Forelimb muscle (tissue), 1 donor: ENCODE measurements at places on chromosomes 7 and 10.

DNA sequence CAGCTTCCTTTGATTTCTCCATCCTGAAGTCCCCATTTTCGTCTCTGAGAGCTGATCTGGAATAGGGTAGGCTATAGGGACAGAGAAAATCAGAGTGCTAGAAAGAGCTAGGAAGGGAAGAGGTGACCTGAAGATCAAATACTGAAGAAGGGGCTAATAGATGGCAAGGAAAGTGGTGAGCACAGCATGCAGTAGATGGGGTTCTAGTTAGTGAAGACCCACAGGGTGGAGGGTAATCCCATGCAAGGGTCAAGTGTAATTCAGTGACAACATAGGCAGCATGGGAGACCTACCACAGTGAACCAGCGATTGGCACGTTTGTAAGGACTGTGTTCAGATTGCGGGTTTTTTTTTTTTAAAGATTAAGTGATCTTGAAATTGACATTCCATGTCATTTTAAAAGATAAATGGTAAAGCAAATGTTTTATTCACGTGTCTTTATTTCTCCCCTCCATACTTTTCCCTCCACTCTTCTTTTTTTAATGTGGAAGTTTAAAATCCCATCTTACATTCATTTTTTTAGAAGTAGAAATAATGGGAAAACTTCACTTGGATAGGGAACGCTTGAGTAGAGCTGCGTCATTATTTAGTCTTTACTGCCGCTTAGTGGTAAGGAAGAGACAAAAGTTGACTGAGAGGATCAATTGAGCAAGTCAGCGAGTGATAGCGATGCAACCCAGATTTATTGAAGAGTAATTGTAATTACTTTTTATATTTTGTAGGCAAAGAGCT, 21.0 kb upstream of the ABI1 start:
- no peak for DNase-seq

DNA sequence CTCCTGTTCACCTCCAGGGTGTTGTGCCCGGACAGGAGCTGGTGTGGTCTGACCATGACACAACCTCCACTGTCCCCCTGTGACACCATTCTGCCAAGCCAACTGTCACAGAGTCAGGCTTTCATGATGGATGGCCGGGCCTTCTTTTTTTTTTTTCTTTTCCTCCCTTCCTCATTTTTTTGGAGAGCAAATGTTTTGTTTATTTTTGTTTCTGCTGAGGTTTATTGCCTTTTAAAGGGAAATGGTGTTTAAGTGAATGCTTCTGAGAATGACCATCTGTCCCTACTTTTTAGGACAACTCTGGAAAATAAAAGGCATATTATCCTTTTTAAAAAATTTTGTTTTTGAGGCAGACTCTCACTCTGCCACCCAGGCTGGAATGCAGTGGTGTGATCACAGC, 115.1 kb upstream of the NPS start:
- no peak for DNase-seq

- DNase-seq: no peak
Measured at GRCh38 chr10:16520900-16521299, 779 bp downstream of the C1QL3 start.

GRCh38 chr10:91761721-91762120, 36.5 kb upstream of the TNKS2 start:
- DNase-seq: no peak

DNA sequence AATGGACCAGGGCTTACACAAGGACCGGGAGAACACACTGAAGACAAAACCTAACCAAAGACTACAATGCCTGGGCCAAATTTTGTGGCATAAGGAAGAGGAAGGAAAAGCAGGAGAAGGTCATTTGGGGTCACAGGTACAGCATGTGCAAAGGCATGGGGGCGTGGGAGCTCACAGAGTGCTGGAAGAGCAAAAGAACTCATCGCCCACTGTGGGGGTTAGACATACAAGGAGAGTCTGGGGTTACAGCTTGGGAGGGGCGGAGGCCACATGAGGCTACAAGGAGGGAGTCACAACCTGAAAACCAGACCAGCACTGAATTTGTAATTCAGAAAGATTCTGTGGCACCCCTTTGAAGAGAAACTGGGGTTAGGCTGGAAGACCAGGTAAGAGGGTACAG, 9.7 kb downstream of the PUS7 start:
- no peak for DNase-seq

- no peak for DNase-seq
Measured at GRCh38 chr10:95266674-95267095, 24.1 kb downstream of the PDLIM1 start.

- DNase-seq: no peak
Measured at GRCh38 chr10:79132681-79133381, 64.1 kb downstream of the ZMIZ1 start.
